ENCODE measurements at places on chromosomes 1 and 21.

GRCh38 chr1:228976316-228976715 lies 241.0 kb downstream of the RHOU start:
- no peak for DNase-seq

DNA sequence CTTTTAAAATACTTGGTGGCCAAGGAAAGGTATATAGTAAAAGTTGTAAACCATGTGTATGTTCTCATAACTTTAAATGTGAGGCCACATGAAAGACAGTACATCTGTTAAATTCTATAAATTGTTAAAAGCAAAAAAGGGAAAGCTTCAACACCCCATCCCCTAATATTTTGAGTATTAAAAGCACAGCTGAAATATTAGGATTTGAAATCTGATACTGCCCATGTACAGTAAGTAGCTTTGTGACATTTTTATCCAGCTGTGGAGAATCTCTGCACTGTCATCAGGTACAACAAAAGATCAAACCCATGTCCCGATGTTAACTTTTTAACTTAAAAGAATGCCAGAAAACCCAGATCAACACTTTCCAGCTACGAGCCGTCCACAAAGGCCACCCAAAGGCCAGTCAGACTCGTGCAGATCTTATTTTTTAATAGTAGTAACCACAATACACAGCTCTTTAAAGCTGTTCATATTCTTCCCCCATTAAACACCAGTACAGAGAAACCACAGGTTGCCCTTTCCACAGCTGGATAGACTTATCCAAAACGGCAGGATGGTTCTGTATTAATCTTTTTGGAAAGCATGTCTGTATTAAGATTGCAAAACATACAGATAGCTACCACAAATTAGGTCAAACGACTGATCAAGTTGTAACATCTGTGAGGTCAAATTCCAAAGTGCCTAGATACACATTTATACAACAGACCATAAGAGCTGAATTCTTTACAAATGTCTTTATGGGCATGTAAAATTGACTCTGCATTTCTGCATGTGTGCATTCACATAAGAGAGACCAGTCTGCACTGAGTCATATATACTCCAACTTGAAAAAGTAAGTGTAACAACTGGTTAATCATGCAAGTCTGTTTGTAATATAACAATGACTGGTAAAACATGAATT lies 5.2 kb downstream of the IRF2BP2 start:
- no peak for DNase-seq

DNA sequence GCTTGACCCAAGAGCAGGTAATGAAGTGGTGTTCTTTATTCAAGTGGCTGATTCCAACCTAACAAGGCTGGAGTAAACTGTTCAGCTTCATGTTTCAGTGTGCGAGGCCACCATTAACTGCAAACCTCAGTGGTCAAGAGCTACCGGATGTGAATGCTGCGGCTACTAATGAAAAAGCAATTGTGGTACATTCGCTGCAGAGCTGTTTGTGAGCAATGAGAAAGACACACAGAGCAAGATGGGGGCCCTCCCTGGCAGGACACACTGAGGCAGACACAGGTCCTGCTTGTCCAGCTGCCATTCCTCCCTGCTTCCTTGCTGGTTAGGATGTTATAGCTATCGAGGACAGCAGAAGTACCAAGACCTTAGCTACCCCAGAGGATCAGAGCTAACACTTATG lies 26.1 kb downstream of the SYF2 start:
- DNase-seq, result no peak

GRCh38 chr1:155043793-155044192 lies 7.3 kb upstream of the ADAM15 start:
- no peak for DNase-seq

DNA sequence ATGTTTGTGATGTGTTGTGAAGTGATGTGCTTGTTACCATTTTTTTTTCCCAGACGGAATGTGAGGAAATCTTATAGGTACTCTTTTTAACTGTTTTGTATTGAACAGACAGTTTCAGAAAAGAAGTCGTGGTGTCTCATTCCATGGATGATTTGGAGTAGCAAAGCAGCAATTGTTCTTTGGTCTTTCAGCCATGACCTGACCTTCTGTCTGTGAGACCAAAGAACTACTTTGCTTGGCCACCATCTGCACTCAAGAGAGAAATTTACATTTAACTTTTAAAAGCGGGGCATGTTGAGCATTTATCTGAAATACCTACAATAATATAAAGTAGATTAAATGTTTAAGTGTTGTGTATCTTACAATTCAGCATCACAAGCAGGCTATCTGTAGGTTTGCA lies 90.2 kb downstream of the SDCCAG8 start:
- DNase-seq, result no peak

DNA sequence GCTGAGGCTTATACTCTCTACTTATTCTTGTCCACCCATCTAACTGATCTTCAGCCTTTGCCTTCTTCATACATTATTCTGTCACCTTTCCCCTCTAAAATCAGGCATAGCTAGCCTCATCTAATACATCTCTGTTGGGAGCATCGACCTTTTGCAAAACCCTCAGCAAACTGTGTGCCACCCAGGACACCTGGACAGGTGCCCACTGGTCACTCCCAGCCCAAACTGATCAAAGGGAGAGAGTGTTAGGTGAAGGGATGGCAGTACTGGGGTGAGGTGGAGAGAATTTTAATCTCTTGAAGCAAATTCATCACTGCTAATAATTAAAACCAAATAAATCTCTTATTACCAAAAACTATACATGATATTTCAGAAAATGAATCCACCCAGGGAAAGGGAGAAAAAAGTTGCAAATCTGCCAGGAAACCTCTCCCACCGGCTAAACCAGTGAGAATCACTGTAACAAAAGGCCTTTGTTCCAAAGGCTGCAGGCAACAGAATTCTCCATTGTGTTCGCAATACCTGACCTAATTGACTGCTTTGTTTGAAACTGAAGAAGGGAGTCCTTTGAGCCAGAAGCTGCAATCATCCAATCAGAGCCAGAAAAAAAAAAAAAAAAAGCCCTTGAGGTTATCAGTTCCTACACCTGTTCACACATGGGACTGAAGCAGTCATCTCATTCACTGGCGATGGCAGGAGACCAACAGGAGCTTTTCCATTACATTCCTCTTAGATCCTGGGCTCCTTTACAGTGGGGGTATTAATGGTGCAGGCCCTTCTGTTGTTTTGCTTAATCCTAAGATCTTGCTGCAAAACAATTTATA lies 172.6 kb downstream of the APP start:
- DNase-seq, result no peak

DNA sequence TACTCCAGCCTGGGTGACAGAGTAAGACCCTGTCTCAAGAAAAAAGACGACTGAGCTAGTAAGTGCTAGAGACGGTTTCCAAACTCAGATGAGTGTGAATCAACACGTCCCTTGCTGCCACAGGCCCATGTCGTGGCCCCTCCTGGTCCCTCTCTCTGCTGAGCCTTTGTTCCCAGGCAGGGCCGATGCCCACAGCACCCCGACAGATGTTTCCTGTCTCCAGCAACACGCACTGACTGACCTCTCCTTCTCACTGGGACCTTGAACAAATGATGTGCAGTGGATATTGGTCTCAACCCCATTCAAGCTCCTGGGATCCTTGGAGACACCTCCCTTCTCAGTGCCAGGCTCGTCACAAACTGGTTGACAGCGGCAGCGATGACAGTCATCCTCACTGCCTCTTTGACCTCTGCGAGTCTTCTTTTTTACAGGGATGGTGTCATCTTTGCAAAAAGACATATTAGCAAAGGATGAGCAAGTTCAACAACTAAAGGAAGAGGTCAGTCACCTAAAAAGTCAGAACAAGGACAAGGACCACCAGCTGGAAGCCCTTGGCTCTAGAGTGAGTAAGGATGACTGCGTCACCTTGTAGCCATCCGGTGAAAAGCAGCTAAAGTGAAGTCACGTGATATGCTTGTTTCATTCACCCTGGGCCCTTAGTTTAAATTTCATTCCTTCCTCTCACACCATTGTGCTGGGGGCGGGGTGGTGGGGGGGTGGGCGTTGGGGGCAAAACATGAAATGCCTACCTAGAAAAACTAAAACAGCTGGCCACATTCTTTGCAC lies 65.8 kb downstream of the FHAD1 start:
- no peak for DNase-seq

DNA sequence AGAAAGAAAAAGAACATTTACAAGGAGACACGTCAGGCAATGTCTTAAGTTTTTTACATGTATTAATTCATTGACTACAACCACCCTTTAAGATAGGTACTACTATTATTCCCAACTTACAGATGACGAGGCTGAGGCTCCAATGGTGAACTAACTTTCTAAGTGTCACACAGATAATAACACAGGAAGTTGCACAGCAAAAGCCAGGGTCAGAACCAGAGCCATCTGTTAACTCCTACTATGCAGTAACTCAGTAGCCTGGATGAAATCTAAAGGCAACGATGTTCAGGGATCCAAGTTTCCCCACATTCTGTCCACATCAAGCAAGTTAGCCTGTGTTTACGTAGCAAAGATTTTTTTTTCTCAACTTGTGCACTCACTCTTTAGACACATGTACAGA lies 371.7 kb downstream of the PTPRC start:
- DNase-seq, result no peak

DNA sequence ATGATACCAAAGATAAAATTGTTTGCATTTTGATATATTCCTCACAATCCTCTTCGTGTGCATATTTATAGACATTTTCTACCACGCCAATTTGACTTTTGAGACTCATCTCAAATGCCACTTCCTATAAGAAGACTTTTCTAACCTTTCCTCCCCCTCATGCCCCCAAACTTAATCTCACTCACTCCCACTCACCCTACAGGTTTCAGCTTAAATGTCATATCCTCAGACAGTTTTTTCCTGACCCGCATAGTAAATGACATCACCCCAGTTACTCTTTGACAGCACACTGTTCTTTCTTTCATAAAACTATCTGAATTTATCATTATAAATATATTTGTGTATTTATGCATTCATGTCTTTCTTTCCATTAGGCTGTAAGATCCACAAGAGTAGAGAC lies 29.6 kb upstream of the RGS8 start:
- no peak for DNase-seq

DNA sequence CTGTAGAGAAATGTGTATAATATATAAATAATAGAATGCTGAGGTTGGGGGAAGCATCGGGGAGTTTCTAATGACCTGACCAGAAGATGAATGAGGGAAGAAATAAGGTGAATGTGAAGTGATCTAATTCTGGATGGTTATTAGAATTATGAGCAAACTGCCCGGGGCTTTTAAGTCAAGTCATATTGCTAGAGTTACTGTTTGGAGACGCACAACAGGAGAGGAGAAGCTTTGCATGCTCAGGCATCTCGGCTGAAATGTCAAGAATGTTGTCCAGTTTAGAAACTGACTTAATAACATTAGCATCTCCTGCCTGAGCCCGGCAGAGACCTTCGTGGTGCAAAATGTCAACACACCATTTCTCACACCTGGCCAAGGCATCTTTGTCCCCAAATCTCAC lies 119.1 kb downstream of the RRAGC start:
- no peak for DNase-seq

- peak; percentile 64 for DNase-seq
These were observed 23.9 kb downstream of the GPR161 start for GRCh38 chr1:168112673-168113305.

DNA sequence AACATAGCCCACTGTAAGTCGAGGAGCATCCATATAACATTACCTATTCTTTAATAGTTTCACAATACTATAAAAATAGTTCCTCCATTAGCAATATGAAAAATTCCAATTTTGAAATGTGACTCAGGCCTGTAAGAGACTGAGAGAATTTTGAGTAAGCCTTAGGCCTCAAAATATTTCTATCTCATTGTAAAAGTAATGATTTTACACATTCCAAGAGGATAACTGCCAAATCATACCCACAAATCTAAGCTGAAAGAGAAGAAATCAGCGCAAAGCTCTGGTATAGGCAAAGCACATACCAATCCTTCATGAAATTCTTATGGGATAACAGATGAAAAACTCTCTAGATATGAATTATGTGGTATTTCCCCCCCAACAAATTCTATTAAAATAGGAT lies 144.1 kb downstream of the CDC42BPA start:
- no peak for DNase-seq

Measured in activated naive CD4-positive, alpha-beta T cell treated with anti-CD3 and anti-CD28 coated beads, Interleukin-2, amount 50 U/mL, for 16 hours (primary cell).